Stimulated activated CD4-positive, alpha-beta T cell treated with anti-CD3 and anti-CD28 coated beads, TNF-alpha, amount 100 ng/mL, for 1 hour (primary cell): ENCODE measurements at places on chromosomes 5 and 9.

GRCh38 chr5:179111267-179112207 is 51.4 kb downstream of the ZNF354C start:
- DNase-seq = no peak

GRCh38 chr5:142253938-142254337 is 70.9 kb downstream of the SPRY4 start:
- DNase-seq = no peak

DNA sequence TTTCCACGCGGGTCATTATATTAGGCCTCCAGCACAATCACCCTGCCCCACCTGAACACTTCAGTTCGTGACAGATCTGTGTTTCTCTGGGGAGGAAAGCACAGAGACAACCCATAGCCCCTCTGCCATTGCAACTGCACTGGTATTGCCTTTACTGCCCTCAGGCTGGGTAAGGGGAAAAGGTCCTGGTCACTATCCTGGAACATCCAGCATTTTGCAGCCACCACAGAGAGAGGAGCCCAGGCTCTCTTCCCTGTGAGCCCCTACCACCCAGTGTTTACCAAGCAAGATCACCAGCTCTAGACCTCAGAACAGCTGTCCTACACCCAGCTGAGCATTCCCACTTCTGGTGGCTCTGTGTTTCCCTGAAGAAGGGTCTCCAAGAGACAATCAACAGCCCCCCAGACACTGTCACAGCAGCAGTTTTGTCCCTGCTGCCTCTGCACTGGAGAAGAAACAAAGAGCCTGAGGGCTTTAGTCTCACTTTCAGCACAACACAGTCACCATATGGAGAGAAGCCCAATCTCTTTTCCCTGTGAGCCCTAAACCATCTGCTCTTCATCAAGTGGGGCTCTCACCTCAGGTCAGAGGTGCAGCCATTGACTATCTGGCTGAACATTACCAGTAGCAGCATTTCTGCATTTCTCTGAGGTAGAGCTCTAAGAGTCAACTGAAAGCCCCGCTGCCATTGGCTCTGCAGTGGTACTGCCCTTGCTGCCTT is 655.2 kb upstream of the FAM174A start:
- no peak for DNase-seq

DNA sequence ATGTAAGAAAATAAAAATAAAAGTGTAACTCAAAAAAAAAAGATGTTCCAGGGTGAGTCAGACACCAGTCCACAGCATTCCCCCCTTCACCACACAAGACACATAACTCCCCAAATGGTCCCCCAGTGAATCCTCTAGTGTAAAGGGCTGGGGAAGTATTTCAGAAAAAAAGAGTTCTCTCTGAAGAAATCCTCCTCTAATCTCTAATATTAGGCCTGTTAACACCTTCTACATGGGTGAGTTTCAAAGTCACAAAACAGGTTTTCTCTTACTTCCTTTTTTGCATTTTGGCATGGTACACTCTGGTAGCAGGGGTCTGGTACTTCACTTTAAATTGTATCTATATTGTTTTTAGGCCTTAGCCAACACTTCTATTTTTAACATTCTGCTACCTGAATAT is 28.2 kb downstream of the RNF145 start:
- DNase-seq = no peak

GRCh38 chr9:136055715-136056545 is 39.2 kb downstream of the NACC2 start:
- DNase-seq = no peak

DNA sequence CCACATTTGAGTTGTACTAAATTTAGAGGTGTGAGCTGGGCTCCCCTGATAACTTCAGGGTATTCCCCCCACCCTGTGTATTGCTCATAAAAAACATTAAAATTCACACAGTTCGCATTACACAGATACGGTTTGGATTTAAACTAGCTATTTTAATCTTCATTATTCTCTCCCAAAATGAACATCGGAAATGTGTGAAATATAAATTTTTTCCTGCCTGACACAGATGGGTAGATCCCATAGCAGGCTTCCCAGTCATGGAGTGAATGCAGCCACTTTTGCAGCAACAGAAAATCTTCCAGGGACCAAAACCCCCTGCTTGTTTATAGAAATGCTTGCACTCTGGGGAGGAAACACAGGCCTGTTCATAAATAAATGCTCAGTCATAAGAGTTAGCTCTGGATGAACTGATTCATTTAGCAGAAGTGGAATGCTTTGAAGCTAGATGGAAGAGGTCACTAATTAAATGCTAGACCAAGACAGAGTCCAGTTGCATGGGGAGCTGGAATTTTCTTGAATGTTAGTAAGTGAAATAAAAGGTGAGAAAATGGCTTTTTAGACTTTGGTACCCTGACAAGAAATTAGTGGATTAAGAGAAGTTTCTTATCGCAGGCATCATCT is 115.6 kb downstream of the PDE8B start:
- DNase-seq = no peak

- DNase-seq = no peak
Observed at GRCh38 chr9:100577776-100578448, at the start of gene CAVIN4. TSS of gene CAVIN4 (plus strand) at chr9:100578079. CDS start at chr9:100578144, 65 bp downstream.

GRCh38 chr9:90507621-90508020 is 135.0 kb downstream of the DIRAS2 start:
- DNase-seq = no peak

GRCh38 chr9:89466451-89467277 is 31.2 kb downstream of the SEMA4D start:
- DNase-seq = no peak

- DNase-seq = no peak
Observed at GRCh38 chr9:33167972-33168461, 881 bp upstream of the B4GALT1 start.

DNA sequence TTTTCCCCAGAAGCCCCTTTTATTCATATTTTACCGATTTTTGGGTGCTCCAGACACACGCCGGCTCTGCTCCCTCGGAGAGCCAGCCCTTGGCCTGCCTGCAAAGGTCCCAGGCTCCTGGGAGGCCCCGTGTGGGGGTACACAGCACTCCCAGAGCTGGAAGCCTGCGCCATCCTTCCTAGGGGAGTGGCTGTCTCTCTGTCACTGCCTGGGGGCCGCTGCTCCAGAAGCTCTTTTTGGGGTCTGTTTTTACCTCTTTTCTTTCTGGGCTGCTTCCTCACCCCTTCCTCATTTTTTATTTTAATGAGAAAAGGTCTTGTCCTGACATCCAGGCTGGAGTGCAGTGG is 119.1 kb upstream of the COL5A1 start:
- no peak for DNase-seq

DNA sequence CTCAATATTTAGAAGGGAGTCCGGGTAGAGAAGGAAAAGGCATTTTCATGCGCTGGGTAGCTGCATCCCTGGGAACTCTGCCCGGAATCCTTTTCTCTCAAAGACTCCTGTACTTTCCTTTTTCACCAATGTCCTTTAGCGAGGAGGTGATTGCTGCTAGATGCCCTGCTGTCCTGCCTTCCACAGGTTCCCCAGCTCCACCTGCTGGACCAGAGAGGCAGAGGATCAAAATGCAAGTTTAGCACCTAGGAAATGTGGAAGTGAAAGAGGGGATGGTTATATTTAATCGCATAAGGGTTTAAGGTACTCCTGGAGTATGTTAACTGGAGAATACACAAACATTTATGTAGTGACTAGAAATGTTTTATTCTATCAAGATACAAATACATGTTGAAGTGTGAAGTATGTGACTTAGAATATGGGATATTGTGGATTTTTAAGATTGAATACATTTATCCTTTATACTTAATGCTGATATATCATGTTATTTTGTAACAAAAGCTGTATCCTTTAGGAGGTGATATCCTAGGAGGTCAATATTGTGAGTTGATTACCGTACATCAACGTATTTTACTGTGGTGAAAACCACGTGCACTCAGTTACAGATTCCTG is 145.7 kb downstream of the ARHGAP26 start:
- DNase-seq = no peak

DNA sequence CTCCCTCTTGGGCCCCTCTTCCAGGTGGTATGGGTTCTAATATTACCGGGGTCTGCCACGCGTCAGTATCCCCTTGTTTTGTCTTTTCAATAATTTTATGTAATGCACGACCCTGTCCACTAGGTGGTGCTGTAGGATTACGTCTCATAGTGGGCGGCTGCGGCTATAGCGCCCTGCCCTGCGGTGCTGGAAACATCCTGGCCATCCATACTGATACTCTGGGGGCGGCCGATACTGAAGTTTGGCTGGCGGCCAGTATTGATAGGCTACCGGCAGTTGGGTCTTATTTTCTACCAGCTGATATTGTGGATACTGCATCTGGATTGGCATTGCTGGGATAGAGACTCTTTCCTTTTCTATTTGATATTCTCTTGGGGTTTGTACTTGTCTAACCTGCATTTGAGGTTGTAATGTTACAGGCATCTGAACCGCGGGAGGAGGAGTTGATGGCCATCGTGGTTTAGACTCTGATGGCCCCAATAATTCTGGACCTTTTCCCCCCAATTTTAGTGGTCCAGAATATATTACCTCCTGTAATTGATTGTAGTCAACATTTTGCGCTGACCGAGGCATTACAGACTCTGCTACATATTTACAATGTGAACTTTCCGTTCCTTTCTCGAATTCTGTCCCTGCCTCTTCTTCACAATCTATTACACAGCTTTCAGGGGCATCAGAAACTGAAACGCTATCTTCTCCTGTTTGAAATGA is 3.3 kb upstream of the TMEM141 start:
- peak; percentile 32 for DNase-seq

DNA sequence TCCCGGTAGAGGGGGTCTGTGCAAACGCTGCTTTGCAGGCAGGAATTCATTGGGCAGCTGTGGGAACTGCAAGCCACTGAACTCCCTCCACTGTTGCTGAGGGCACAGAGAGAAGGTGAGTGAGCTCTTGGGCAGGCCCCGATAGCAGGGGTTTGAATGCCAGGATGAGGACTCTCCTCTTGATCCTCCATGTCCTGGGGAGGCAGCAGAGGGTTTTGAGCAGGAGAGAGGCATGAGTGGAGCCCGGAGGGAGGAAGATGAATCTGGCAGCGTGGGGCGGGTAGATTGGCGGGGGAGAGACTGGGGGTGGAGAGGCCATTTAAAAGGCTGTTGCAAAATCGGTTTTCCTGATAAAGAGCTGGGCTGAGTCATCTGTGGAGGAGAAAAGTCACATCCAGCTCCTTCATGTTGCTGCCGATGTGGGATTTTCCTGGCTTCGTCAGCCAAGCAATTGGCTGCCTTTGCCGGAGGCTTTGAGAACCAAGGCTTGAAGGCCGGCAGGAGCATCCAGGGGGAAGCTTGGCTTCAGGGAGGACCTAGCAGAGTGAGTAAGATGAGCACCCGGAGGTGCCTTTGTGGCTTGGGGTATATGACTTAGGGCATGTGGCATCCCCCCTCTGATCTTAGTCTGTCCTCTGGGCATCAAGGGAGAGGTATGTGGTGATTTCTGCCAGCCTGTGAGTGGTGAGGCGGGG is at the start of gene SYNPO:
Gene SYNPO, plus strand, starts transcription at position 350 of the 695 bp plus-strand sequence. CDS start 7,616 bp downstream, outside the sequence.
- no peak for DNase-seq

DNA sequence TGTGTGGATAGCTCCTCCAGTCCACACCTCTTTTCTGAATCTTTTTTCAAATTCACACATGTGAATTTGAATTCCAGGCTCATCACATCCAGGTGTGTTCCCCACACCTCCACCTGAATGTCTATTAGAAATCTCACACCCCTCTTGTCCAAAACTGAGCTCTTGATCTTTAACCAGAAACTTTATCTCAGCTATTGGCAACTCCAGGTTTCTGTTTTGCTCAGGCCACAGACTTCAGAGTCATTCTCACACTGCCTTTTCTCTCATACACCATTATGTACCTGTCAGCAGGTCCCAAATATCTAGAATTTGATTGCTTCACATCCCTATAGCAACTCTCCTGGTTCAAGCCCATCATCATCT is 11.6 kb downstream of the NIPSNAP3B start:
- DNase-seq = no peak

DNA sequence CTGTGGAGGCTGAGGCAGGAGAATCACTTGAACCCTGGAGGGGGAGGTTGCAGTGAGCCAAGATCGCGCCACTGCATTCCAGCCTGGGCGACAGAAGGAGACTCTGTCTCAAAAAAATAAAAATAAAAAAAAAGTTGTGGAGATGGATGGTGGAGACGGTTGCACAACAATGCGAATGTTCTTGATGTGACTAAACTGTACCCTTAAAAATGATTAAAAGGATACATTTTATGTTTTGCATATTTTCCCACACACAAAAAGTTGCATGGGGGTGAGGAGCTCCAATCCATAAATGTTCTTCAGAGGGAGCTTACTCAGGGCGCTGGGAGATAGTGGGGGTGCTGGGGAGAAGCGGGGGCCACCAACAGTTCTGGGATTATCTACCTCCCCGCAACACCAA is 43.8 kb upstream of the CDKN2AIPNL start:
- no peak for DNase-seq

GRCh38 chr9:136085815-136086212 is 9.3 kb downstream of the NACC2 start:
- DNase-seq = no peak

DNA sequence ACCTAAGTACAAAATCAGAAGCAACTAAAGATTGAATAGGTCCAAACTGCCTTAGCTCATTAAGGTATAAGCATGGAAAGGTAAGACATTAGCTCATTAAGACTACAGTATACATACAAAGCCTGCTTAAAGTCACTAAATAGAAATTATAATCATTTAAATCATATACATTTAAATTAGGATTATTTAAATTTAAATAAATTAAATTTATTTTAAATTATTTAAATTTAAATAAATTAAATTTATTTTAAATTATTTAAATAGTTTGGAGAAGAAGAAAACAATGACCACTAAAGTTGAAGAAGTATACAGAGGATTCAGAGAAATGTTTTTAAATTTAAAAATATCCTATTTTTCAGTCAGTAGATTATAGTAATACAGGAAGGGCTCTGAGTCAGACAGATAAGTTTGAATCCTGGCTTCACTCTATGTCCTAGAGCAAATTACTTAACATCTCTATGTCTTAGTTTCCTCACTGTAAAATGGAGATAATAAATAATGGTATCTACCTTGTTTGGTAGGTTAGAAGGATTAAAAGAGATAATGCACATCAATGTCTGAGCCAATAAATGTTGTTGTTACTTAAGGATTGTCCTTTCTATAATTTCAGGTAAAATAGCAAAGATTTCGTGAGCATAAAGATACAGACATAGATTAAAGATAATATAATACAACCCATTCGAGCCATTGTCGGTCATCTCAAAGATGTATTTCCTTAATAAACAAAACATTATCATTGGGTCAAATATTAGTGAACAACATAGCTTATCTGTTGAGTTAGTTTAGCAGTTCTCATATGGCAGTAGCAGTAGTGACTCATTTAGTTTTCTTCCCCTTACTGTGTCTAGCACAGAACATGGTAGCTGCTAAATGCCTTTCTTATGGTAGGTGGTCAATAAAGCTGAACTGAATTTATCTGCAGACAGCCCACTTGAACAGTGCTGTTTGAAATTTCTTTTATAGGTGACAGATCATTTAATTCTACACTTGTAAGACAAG is 100.6 kb downstream of the KIAA0825 start:
- DNase-seq = no peak

GRCh38 chr9:1048811-1049210 is 1.3 kb upstream of the DMRT2 start:
- DNase-seq = no peak

DNA sequence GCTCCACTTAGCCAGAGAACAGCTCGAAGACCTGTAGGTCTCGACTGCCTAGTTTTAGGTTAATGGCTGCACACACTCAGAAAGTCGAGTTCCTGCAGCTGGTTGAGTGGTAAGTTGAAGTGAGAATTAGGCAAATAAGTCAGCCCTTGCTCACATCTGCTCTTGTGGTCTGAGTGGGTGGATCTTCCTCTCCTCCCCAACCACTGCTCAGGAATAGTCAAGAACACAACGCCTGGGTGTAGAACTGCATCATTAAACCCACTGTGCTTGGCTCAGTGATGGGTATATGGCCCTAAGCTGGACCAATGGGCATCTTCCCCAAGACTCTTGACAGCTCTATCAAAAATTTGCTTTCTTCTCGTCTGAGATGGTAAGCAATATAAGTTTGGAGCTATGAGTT is 20.9 kb upstream of the ADAM19 start:
- no peak for DNase-seq

- DNase-seq = no peak
Observed at GRCh38 chr5:122844136-122844909, 1.1 kb upstream of the SNX24 start.
